ENCODE measurements at places on chromosomes 16 and 17.

- DNase-seq, result no peak
These were observed 382.3 kb downstream of the SLC39A11 start for GRCh38 chr17:72710202-72710601.

DNA sequence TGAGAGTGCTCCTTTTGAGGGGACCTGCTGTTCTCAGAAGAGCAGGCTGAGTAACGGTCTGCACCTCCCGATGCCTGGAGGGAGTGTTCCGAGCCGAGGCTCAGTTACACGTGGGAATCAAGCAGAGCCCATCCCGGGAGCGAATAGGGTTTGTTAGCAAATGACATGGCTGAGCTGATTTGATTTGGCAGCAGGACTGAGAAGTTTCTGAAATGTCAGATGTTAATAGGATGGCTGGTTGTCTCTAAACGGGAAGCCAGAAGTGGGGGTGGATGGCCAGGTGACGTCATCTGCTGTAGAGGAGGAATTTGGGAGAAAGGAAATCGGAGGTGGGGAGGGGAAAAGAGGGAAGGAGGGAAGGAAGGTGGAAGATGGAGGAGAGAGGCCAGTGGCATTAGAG, 128.0 kb downstream of the RAP1GAP2 start:
- peak; percentile 50 for DNase-seq

DNA sequence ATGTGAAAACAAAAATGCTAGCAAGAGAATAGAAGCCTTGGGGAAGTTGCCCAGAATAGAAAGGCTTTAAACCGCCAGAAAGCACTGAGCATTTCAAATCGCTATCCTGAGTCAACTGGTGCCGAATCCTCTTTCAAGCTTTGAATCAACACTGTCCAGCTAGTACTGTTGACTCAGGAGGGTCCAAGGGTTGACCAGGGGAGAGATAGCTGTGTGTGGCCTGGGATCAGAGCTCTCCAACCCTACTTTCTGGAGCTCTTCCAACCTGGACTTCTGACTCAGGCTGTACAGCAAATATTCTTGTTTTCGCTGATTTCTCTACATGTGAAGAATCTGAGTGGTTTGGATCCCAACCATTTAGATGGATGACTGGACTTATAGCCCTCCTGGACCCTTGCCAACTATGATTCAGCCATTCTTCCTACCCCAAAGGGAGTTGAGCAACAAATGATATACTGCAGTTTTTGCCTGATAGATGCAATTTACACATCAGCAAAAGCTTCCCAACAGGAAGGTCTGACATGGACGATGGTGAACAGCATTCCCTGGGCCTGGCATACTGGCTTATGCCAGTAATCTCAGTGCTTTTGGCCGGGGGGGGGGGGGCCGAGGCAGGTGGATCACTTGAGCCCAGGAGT, 154.0 kb upstream of the SDK2 start:
- DNase-seq, result peak; percentile 99

DNA sequence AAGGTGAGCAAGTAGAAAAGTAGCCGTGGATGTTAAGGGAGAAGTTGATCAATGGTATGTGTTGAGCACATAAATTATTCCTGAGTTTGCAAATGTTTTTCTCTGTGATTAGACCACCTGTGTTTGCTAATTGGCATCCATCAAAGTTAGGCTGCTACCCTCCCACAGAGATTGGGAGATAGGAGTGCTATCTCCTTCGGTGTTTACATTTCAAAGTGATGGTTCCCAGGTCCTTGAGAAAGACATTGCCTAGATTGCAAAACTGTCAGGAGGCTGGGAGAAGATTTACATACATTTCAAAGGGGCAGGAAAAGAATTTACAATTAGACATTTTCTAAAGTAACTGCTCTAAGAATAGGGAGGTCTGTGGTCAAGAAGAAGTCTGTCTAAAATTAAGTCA, 54.3 kb upstream of the CNTNAP4 start:
- DNase-seq, result no peak

GRCh38 chr16:56295739-56296527, 104.6 kb downstream of the GNAO1 start:
- DNase-seq, result peak; percentile 27

DNA sequence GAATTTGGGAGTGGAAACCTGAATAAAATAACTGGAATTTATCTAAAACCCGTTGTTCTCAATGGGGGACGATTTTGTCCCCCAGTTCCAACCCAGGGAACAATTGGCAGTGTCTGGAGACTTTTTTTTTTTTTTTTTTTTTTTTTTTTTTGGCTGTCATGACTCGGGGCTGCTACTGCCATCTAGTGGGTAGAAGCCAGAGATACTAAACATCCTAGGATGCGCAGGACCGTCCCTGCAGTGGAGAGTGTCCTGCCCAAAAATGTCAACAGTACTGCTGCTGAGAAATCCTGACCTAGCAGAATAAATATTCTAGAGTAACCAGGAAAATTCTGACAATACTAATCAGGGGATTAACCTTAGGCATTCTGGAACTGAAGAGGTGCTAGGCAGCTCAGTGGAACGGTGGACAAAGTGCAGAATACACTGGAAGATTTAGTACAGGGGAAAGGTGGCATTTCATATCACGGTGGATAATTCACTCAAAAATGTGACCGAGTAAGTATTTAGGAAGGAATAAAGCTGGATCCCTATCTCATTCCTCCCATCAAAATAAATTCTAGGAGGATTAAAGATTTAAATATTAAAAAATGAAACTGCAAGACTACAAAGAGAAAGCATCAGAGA, 107.6 kb downstream of the SPECC1 start:
- peak; percentile 43 for DNase-seq

GRCh38 chr17:34171245-34171818, 83.8 kb upstream of the CCL2 start:
- DNase-seq, result peak; percentile 48

GRCh38 chr17:47222047-47222446, 12.9 kb downstream of the MYL4 start:
- DNase-seq, result no peak

DNA sequence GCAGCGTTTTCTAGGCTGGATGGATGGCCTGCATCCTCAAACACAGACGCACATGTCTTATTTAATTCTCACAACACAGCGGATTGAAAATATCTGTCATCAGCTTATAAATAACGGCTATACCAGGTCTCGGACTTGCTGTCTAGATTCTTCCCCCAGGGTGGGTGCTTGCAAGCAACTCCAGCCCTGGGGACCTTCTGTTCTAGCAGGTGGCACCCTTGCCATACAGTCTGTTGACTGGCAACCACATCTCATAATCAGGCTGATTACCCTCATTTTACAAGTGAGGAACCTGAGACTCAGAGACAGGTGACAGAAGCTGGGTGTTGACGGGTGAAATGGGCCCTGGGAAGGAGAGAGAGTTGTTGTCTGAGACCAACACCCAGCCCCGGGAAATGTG, 16.2 kb upstream of the SEZ6 start:
- no peak for DNase-seq

DNA sequence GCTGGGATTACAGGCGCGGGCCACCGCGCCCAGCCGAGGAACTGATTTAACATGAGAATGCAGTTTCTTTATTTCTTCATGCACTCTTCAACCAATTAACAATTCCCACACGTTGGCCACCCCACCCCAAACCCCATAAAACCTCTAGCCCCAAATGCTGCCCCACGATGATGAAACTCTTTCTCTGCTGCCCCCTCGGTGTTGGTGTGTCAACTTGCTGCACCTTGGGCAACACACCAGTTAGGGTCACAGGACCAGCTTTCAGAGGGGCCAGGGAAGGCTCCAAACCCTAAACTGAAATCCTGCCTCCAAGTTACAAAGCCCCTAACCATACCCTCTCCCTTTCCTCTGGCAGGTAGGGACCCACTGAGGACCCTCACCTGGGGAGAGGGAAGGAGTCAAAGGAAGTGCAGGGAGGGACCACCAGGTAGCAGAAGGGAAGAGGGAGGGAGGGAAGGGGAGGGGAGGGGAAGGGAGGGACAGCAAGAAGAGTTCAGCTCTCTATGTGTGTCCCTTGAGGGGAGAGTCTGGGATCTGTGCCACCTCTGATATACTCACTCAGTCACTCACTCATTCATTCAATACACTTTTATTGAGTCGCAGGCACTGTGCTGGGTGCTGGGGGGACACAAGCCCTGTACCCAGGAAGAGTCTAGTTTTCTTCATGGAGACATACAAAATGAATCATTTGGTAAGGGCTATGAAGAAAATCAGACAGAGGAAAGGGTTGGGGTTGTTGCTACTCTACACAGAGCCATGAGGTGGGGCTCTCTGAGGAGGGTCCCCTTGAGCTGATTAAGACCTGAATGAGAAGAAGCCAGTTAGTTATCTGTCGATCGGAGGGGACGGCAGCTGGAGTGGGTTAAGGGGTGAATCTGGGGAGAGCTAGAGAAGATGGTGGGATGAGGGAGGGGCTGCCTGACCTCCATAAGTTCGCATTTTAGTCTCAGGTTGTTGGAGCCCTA, 3.9 kb downstream of the PLXDC1 start:
- no peak for DNase-seq

DNA sequence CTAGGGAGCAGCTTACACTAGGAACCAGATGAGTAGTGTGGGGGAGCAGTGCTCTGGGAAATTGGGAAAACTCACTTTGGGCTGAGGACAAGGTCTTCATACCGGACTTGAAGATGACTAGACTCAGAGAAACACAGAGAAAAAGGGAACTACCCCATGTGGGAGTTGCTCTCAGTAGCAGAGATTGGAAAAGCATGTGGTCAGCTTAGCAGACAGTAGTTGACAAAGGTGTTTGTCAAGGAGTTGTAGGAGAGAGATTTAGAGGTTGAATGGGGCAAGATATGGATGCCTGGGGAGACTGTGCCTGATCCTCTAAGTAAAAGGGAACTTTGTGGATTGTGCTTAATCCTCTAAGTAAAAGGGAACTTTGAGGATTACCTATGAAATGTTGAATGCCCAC, 194.5 kb upstream of the COX10 start:
- no peak for DNase-seq

- DNase-seq, result peak; percentile 22
These were observed 571 bp upstream of the NME1 start for GRCh38 chr17:51152766-51153209.

- DNase-seq, result no peak
These were observed 397.7 kb upstream of the TNRC6C start for GRCh38 chr17:77560841-77561240.

GRCh38 chr17:75146592-75146991, 7.7 kb downstream of the JPT1 start:
- DNase-seq, result no peak

GRCh38 chr17:63433746-63434591, 12.1 kb downstream of the CYB561 start:
- peak; percentile 98 for DNase-seq

- DNase-seq, result no peak
These were observed 56.9 kb upstream of the MRTFB start for GRCh38 chr16:14014284-14014625.

DNA sequence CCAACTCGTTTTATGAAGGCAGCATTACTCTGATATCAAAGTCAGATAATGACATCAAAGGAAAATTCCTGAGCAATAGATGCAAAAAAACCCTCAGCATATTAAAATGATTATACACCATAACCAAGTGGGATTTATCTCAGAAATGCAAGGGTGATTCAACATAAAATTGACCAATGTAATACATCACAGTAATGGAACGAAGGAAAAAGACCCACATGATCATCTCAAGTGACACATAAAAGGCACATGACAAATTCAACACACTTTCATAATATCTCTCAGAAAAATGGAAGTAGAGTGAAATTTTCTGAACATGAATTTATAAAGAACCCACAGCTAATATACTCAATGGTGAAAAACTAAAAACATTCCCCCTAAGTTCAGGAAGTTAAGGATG, 118.8 kb downstream of the ITFG1 start:
- peak; percentile 3 for DNase-seq

GRCh38 chr16:53984936-53985335, 281.0 kb downstream of the FTO start:
- DNase-seq, result no peak

DNA sequence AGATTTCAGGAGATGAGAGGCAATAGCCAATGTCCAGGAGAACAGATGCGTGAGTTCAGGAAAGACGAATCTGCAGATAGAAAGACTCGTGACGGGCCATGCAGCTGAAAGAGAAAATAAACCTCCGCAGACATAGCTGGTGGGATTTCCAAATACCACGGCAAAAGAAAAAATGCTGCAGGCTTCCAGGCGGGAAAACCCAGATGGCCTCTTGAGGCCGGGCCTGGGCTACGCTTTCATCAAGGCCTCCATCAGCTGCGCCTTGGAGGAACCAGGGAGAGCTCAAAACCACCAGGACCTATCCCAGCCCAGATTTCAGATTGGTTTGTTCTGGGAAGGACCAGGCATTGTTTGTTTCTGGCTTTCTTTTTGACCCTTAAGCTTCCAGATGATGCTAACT, 16.7 kb downstream of the CCDC40 start:
- no peak for DNase-seq

GRCh38 chr16:50602531-50603205, 54.5 kb downstream of the NKD1 start:
- DNase-seq, result no peak

- DNase-seq, result no peak
These were observed 8.5 kb upstream of the LPO start for GRCh38 chr17:58229881-58230280.

- peak; percentile 43 for DNase-seq
These were observed 21.5 kb downstream of the GPR179 start for GRCh38 chr17:38322156-38322779.

- DNase-seq, result no peak
These were observed 3.7 kb upstream of the MSRB1 start for GRCh38 chr16:1946495-1947368.
